ENCODE measurements at places on chromosomes 5 and 9.

- no peak for DNase-seq
Measured at GRCh38 chr9:88653911-88654310, 118.9 kb downstream of the NXNL2 start.

DNA sequence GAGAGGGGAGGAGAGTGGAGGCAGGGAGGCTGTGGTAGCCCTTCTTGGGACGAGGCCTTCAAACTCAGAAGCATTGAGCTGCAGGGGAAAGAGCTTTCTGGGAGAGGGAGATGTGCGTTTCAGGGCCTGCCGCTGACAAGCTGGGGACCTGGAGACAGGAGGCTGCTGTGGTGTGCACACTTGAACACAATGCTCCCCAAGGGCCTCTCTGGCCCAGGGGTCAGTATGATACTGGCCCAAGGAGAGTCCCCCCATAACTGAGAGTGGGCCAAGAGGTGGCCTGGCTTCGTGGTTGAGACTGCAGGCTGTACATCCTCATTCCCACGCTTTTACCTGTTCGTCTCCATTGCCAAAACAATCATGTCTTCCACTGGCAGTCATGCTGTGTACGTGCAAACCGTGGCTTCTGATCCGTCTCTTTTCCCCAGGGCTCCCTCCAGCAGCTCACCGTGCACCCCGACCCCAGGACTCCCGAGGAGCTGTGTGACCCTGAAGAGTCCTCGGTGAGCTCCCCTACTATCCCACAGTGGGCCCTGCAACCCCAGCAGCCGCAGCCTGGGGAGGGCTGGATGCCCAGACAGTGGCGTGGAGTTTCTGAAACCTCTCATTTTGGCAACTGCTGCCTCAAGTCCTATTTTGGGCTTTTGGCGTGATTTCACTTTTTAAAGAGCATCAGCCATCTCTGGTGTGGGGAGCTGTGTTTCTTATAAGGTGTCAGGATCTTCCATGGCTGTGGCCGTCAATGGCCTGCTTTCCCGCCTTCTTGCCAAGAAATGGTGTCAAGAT is 43.4 kb downstream of the COL15A1 start:
- no peak for DNase-seq

DNA sequence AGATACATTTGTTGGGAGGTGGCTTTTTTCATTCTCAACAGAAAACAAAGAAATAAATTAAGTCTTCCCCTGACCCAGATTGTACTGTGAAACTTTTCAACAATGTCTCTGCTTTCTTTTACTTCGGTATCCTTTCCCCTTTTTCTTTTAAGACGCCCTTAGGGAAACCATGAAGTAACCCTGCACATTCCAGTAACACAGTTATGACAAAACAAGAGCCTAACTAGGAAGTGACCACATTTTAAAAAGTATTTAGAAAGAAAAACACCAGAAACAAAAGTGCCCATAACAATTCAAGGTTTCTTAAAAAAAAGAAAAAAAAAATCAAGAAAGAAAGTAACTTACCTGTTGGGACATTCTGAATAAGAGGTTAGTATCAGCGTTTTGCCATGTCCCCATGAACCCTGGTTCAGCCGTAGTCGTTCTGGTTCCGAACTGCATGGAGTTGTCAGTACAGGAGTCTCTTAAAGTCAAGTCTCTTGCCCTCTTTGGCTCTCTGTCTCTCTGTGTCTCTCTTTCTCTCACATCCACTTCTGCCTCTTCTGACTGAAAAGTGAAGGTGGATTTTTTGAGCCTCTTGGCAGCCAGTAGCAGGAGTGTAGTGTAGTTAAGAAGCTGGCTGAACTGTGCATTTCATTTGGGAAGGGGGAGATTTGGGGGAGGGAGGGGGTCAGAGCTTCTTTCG is 142.9 kb downstream of the BNC2 start:
- no peak for DNase-seq

DNA sequence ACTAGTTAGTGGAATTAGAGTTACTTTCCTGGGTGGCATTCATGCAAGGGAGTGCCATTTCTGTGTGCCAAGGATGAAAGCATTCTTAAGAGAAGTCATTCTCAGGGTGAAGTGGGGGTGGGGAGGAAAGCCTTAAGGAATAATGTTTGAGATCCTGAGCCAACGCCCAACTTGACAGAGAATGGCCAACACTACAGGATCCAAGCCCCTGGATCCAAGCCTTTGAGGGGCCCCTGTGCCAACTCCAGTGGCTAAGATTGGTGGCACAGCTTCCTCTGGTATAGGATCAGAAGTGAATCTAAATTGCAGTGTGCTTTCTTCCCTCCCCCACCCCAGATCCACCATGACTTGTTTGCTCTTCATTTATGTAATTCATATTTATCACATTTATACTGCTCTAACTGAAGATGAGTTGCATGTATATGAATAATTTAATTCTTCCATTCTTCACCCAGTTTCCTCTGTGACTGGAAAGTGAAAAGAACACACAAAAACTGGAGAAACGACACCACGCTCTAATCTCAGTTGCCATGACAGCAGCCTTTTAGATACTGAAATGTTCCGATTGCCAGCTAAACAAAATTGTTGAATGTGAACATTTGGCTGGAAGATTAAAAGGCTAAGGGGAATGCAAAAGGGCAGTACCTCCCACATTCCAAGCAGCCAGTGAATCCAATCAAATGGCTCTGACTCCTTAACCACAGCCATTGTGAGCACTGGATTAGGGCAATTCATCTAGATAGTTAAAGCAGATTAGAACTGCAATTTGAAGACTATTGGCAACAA is 4.5 kb downstream of the ZNF608 start:
- DNase-seq = no peak

DNA sequence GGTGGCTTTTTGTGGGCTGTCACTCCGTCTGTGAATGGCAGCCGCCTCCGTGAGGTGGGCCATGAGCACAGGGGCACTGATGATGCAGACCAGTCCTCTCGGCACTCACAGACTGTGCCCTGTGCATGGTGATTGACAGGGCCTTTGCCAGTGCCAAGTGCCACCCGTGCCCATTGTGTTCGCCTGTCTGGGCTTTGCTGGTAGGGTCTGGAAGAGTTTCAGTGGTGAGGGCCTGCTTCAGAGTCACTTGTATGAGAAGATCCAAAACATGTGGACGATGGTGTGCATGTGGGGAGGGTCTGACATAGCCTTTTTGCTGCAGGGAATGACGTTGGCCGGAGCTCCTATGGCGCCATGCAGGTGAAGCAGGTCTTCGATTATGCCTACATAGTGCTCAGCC is 34.9 kb downstream of the TENT4A start:
- no peak for DNase-seq

DNA sequence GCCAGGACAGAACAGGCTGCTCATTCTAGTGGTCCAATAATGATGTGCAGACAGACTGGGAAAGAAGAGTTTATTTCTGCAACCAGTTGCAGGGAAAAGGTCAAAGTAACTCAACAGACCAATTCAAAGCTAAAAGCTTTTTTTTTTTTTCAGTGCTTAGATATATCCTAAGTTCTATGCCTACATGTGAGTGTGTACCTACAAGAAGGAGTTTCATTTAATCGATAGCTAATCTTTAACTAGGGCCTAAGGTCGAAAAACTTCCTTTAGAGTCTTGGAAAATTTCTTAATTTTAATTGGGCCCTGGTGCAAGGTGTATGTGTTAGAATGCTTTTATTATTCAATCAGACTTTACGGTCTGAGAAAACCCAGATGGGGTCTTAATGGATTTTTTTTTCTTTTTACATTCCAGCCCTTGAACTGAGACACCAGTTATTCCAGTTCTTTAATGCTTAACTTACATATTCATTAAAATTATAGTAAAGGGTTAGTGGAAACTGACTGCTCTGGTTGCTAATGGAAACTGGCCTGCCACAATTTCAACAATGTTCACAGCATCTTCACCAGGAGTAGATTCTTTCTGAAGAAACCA is 365.3 kb downstream of the MTRR start:
- no peak for DNase-seq

GRCh38 chr5:83118471-83118870 is 41.1 kb downstream of the XRCC4 start:
- DNase-seq = no peak

DNA sequence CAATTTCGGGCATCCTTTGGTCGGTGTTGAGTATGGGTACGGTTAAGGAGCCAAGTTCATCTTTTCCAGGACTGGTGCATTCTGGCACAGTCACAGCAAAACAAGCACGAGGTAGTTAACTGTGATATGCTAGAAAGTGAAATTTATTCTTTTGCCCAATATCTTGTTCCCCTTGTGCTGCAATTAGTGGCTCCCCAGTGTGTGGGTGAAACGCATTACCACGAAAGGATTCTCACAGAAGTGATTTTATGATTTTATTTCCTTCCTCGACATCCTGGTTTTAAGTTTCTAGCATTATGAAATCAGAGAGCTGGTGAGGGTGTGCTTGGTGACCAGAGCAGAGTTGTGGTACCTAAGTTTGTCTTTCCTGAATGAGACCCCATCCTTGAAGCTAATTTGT is 1.5 kb downstream of the FRMPD1 start:
- no peak for DNase-seq

DNA sequence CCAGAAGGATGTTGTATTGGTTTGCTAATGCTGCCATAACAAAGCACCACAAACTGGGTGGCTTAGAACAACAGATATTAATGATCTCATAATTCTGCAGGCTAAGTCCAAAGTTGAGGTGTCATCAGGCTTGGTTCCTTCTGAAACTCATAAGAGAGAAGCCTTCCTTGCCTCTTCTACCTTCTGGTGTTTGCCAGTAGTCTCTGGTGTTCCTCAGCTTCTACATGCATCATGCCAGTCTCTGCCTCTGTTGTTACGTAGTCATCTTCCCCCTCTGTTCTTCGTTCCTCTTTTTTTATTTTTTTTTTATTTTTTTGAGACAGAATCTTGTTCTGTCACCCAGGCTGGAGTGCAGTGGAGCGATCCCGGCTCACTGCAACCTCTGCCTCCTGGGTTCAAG is 61.8 kb downstream of the LRRC70 start:
- DNase-seq = no peak

DNA sequence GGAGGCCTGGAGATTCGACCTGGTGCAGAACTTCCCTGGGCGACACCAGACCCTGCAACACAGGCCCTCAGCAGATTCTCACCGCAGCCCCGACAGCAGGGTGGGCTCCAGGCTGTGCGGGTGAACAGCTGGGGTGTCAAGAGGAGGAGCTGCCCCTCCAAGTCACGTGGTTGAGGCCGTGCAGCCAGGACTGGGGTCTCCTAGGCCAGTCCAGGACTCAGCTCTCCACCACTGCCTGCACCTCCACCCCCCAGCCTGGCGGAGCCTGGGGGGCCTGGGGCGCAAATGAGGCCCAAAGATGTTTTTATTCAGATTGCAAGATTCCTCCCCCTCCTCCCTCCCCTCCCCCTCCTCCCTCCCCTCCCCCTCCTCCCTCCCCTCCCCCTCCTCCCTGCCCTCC is 9.2 kb upstream of the AGPAT2 start:
- no peak for DNase-seq

DNA sequence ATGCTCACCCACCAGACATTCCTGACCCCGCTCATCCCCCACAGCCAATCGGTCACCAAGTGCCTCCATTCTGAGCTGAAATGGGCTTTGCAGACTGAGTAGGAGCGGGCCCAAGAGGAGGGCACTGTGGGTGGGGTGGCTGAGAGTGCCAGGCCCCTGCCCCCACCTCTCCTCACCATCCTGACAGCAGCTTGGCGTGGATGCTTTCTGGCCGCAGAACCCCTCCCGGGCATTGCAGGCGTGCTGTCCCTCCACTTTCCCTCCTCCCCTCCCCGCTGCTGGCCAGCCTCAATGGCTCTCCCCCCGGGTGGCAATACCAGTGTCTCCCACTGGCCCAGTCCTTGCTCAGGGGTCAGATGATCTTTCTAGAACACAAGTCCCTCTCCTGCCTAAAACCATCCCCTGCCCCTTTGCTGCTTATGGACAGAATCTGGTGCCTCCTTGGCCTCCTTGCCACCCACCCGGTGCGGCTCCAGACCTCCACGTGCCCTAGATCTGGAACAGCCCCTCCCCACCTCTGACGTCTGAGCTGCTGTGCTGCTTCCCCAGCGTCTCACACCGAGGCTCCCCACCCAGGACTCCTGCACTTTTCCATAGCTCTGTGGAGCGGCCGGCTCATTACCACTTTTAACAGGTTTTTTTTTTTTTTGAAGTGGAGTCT is 6.1 kb downstream of the FLT4 start:
- DNase-seq = no peak

- DNase-seq = no peak
Measured at GRCh38 chr5:67203701-67204074, 7.1 kb upstream of the CD180 start.

DNA sequence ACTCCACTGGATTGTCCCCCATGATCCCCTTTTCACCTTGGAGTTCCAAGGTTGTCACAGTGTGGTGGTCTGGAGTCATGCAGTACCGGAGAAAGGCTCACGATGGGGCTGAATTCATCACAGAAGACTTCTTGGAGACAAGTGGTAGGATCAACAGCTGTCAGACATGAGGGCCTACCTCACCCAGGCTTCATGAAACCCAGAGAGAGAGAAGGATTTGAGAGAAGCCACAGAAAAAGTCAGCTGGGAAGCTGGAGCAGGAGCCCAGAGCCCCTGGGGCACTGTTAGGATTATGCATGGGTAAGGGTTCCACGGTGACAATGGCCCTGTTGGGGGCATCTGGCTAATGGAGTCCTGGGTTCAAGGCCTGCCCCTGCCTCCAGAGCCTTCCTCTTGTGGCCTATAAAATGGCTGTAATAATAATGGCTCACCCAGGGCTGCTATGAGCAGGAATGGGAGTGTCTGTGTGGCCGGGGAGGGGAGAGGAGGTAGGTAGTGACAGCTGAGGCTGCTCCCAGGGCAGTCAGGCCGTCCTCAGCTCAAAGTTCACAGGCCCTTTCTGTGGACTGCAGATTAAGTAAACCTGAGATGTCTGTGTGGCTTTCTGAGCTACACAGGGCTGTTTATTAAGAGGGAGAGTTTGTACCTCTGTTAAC is 910 bp downstream of the TRIM14 start:
- no peak for DNase-seq

DNA sequence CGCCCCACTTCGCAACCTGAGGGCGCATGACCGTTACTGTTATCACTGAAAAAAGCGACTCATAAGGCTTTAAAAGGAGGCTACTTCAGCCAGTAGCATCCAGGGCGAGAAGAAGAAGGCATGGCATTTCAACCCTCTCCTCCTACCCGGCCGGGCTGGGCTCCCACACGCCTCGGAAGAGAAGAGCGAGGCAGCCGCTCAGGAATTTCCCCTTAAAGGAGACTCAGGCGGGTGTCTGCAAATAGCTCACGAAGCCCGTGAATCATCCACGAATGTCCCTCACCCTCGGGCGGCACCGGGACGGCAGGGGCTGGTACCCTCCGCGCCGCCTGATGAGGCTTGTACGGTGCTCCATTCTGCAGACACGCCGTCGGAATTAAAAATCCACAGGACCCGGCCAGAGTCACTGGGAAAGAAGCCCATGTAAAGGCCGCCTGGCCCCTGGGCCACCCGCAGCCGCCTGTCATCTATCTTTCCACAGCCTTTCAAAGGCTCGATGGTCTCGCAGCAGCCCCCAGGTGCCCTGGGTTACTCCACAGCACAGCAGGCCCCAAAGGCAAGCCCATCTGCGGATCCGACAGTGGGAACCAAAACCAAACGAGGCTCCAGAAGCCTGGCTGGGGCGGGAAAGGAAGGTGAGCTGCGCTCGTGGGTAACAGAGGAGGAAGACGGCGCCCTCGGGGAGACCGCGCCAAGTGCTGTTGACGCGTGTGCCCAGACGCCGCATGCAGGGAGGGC is 11.8 kb downstream of the SLC12A7 start:
- DNase-seq = no peak

- no peak for DNase-seq
Measured at GRCh38 chr5:1640421-1640881, 116.7 kb upstream of the LPCAT1 start.

GRCh38 chr9:13213337-13213736 is 66.2 kb downstream of the MPDZ start:
- DNase-seq = no peak

GRCh38 chr9:109496218-109496617 is 1.9 kb downstream of the PTPN3 start:
- no peak for DNase-seq
